ENCODE measurements at places on chromosomes 16 and 17.

DNA sequence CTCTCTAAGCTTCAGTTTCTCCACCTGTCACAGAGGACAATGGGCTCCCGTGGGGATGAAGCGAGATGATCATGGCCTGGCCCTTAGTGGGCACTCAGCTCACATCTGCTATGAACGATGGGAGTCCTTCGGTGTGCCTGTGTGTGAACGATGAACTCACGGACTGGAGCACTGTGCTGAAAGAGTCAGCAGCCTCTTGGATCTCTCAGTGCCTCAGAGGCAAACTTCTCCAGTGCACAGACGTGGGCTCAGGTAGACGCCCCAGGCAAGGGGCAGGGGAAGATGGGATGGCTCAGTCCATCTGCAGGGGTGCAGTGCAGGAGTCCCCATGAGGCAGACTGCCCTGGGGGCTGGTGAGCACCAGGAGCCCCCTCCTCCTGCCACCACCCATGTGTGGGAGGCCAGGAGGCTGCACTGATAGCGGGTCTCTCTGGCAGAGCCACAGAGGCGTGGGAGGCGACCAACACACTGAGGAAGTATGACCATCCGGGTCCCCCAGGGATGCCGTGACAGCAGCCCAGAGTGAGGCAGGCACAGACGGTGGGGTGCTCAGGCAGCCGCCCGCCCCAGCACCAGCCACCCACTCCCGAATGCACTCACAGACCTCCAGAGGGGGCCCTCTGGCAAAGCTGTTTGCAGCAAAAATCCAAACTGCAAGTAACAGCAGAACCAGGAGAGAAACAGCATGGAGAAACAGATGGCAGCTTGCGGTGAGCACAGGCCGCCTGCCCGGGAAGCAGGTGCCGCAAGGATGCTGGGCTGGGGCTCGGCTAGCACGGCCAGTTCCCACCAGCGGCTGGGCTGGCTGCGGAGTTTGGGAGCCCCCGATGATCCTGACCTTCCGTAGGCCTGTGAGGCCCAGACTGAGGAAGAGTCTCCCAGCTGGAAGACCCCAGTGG, 82.7 kb downstream of the RPH3AL start:
- no peak for DNase-seq

DNA sequence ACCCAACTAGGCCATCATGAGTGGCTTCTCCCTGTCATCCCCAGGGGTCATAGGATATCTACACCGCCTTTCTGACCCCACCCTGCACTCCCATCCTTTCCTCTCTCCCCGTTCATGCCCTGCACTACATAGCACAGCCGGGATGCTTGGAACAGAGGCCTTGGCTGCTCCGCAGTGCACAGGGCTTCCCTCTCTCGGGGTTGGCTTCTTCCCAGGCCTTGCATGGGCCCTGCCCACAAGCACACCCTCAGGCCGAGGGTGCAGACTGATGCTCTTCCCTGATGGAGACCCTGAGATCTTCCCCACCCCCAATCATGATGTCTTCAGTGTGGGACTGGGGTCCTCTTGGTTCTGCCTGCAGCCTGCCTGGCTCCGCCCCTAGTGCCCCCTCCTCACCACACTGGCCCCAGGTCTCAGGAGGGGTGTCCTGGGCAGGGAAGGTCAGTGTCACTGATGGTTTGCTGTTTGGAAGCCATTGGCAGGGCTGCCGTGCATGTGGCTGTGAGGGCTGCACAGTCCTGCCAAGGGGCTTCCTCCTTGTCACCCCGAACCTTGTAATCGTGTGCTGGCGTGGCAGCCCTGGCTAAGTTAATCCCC, 14.3 kb upstream of the NAGLU start:
- no peak for DNase-seq

GRCh38 chr17:33243732-33244131, 49.4 kb downstream of the ASIC2 start:
- DNase-seq: no peak

- DNase-seq: peak; percentile 77
Observed at GRCh38 chr17:64679710-64680216, 17.7 kb upstream of the SMURF2 start.

DNA sequence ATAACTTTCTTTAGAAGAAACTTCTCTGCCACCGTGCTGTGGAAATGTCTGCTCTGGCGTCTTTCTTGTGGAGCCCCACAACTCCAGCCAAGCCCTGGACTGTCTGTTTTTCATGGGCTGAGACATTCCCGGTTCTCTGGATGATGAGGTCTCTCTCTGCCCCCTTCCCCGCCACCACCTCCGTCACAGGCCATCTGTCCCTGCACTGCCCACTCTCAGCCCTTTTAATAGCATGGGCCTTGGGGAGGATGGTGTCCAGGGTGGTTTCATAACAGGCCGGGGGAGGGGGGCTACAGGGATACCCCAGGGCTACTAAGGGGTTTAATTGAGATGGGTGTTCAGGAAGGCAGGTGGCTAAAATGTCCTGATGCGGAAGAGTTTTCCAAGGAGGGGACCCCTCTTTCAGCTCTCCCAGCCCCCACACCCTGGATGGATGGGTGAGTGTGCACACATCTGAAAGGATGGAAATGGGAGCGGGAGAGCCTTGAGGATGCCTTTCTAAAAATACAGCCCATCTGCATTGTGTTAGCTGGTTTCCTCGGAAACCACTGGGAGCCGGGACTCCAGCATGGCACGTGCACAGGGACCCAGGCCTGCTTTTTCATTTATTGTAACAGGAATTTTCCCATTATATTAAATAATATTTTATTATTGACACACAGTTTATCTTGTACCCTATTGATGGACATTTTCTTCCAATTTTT, 14.6 kb upstream of the NDRG4 start:
- no peak for DNase-seq

DNA sequence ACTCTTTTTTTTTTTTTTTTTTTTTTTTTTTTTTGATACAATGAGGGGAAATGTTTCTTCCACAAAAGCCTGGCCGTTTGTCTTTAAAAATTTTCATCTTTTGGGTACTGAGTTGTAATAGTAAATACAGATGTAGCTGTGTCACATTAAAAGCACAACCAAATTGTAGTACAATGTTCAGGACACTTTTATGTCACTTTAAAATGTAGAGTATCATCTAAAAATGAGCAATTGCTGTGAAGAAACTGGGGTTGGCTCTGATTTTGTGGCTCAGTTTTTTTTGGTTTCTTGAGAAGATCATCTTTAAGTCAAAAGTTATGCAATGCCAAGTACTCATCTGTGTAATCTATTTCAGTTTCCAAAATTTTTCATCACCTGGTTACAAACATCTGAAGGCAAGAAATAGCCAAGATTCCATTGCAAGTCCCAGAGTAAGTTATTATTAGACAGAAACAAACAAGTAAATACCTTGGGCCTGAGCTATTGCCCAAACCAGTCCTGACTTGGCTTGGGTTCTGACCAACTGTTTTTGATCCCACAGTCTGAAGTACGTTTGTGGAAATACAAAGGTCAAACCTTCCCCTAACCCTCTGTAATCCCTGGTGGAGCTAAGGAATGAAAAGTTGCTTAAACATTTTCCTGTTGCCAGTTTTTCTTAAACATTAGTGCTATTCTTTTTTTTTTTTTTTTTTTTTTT, 717.2 kb downstream of the WWOX start:
- DNase-seq: peak; percentile 22

- DNase-seq: no peak
Observed at GRCh38 chr17:3695723-3696411, at the start of gene P2RX5. Gene P2RX5, minus strand, starts transcription at chr17:3696155. Its CDS starts 150 bp downstream, at chr17:3696005.

- DNase-seq: peak; percentile 11
Observed at GRCh38 chr16:31333686-31334649, 21.0 kb upstream of the ITGAX start.

DNA sequence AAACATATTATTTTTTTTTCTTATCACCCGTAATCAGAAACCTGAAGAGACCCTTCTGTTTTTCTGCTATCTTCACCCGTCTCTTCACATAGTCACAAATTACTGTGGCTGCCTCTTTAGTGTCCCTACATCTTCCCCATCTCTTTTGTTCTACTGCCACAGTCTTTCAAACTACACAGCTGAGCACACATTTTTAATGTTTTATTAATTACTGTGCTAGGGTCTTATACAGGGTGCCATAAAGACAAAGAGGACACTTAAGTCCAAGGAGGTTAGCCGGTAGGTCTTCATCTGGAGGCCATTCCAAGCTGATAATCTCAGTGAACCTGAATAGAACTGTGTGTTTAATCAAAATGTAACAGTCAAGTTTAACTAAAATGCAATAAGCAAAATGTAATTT, 20.7 kb downstream of the CNTNAP4 start:
- DNase-seq: no peak

- DNase-seq: no peak
Observed at GRCh38 chr16:12429756-12430155, 373.9 kb downstream of the CPPED1 start.

DNA sequence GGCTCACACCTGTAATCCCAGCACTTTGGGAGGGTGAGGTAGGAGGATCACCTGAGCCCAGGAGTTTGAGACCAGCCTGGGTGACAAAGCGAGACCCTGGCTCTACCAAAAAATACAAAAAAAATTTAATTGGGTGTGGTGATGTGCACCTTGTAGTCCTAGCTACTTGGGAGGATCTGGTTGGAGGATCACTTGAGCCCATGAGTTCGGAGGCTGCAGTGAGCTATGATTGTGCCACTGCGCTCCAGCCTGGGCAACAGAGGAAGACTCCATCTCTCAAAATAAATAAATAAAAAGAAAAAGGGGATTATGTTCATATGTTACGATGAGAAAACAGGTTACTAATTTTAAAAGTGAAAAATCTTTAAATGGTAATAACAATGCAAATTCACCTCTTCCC, 996 bp downstream of the MLKL start:
- no peak for DNase-seq

DNA sequence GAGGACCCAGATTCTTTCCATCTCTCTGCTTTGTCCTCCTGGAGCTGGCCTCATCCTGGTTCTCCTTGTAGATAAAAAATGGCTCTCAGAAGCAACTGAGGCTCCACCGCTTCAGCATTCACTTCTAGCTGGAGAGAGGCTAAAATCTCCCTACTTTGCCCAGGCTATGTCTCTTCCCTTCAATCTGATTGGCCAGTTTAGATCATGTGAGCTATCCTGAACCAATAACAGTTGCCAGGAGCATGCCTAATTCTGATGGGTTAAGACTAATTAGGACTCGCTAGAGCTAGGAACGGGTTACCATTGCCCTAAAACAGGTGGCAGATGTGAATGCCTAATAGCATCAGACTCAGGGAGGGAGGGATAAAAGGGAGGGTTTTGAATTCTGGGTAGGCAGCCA, 89.6 kb downstream of the GPR139 start:
- DNase-seq: no peak

GRCh38 chr16:75109732-75110243, 6.8 kb downstream of the LDHD start:
- no peak for DNase-seq

- no peak for DNase-seq
Observed at GRCh38 chr16:651844-652243, 2.7 kb downstream of the WDR90 start.

DNA sequence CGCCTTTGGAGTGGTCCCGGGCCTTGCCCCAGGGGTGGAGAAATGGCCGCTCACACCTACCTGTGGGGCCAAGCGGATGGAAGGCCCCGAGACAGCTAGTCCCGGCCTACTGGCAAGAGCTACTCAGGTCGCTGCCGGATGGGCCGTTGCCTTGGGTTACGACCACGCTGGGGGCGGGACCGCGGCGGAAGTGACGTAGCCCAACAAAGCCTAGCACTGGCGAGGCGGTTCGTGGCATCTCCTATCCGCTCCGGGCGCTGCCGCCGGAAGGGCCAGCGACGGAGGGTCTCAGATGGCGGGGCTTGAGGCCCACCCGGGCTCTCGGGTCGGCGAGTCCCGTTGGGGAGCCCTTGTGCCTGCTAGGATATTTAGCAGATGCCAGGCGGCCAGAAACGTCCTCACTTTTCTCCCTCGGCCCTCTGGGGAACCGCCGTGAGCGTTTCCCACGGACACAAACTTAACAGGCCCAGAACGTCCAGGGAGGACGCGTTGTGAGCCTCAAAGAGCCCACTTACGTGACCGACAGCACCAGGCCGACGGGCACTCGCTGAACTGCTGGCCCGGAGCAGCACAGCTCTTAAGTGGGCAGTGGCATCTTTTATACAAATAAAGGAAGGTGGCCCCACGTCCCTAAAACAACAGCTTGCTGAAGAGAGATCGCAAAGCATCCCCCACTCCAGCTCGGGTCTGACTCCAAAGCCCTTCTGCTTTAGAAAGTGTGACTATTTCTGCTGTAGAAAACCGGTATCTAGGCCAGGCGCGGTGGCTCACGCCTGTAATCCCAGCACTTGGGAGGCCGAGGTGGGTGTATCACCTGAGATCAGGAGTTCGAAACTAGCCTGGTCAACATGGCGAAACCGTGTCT, at the start of gene C16orf46:
Gene C16orf46 (minus strand): TSS at position 163 of the 865 bp plus-strand sequence. CDS start 13,283 bp downstream, outside the sequence.
- DNase-seq: peak; percentile 86

DNA sequence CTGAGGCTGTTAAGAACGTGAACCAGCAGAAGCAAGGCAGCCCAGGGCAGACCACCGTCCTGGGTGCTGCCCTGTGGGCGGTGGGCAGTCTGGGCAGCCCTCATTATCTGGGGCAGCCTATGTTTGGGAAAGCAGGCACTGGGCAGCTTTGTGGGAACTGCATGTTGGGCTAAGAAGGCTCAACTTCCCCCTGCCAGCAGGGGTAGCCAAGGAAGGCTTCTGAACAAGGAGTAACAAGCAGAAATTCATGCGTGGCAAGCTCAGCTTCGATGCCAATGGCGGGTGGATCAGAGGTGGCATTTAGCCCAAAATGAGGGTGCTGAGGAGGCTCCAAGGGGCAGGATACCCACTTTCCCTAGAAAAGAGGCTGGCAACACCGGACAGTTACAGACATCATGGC, 42.7 kb upstream of the METRNL start:
- DNase-seq: no peak

GRCh38 chr16:4706871-4707270, 13.5 kb downstream of the NUDT16L1 start:
- DNase-seq: no peak

DNA sequence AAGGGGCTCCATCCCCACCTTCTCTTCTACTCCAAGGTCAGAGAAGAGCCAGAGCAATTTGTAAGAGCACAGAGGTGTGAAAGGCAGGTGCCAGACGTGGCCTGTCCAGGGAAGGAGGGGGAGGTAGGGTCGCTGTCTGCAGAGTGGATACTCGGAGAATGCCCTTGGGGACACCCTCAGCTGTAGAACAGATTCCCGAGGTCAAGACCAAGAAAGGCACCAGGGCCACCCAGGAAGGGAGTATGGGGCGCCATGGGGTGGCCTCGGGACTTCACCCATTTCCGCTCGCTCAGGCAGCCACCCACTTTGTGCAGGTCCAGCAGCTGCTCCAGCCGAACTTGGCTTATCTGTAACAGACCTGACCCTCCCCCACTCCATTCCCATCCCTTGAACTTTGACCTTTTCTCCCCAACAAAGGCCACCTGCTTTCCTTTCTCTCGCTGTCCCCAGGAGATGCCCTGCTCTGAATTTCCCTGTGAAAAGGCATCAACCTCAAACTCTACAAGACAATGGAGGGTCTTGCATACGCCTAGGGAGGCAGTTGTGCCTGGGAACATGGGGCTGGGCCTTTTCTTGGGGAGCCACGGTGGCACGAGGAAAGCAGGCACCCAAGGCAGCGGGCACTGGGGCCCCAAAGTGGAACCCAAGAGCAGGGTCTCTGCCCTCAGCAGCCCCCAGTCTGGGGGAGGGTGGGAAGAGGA, 11.3 kb upstream of the AXIN2 start:
- DNase-seq: no peak

GRCh38 chr17:77566566-77567138, 391.9 kb upstream of the TNRC6C start:
- DNase-seq: no peak

- peak; percentile 87 for DNase-seq
Observed at GRCh38 chr17:1422885-1423284, 22.9 kb upstream of the YWHAE start.

- DNase-seq: no peak
Observed at GRCh38 chr17:71963351-71963750, 157.5 kb upstream of the SOX9 start.

- DNase-seq: no peak
Observed at GRCh38 chr17:20095336-20096080, 86.3 kb downstream of the SPECC1 start.

- DNase-seq: no peak
Observed at GRCh38 chr16:12901204-12901596, 198 bp upstream of the SHISA9 start.

All from retinal pigment epithelial cell (primary cell).